Renal cortex interstitium (tissue), 15 donors: ENCODE measurements at places on chromosomes 3 and 15. TPM values are rescaled to one million over a fixed set of nuclear protein-coding genes. Genes with fewer than 3 reads are reported as not detected.

DNA sequence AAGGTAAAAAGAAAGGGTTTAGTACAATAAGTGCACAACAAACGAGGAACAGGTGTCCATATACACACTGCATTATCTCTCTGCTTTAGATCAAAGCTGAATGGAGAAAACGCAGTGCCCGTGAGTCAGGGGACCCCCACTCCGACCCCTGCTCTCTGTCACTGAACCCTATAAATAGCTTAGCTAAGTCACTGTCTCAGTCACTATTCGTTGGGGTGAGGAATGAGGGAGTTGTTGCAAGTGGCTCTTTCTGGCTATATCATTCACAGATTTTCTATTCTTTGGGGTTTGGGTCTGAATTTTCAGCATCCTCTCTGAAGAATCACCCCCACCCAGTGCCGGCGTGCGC is 458 bp upstream of the STAC start:
- DNase-seq = no peak

Gene AAGAB
- 50.4 TPM for polyA plus RNA-seq

GRCh38 chr3:30682434-30683155 is 76.2 kb downstream of the TGFBR2 start:
- no peak for DNase-seq

Gene KLHL40
- polyA plus RNA-seq = not detected

Gene MRAS
- 30.7 TPM for polyA plus RNA-seq

Gene NPHP3
- 53.7 TPM for polyA plus RNA-seq
